Pulmonary artery endothelial cell (primary cell): ENCODE measurements at places on chromosomes 11 and 22.

- no peak for DNase-seq
Observed at GRCh38 chr11:100705447-100705846, 18.4 kb downstream of the ARHGAP42 start.

GRCh38 chr11:6705905-6706535 lies 22.9 kb upstream of the MRPL17 start:
- DNase-seq: no peak

GRCh38 chr11:122494221-122494620 lies 161.3 kb upstream of the UBASH3B start:
- DNase-seq: no peak

DNA sequence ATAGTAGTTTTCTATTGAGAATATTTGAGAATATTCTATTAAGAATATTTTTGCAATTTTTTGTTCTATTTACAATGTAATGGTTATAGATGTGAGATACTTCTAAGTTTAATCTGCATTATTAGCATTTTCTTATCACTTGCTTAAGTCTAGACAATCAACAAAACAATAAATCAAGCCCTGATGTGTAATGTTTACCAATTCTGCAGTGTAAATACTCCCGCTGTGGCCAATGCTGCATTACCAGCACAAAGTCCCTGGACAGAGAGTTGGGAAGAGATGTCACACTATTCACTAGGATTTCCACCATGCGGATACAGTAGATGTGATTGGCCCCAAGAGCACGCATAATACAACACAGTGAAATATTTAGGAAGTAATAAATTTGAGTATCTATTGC lies 47.6 kb upstream of the GCAT start:
- DNase-seq: no peak

GRCh38 chr11:6632116-6633073 lies 13.2 kb upstream of the TPP1 start:
- DNase-seq: no peak

DNA sequence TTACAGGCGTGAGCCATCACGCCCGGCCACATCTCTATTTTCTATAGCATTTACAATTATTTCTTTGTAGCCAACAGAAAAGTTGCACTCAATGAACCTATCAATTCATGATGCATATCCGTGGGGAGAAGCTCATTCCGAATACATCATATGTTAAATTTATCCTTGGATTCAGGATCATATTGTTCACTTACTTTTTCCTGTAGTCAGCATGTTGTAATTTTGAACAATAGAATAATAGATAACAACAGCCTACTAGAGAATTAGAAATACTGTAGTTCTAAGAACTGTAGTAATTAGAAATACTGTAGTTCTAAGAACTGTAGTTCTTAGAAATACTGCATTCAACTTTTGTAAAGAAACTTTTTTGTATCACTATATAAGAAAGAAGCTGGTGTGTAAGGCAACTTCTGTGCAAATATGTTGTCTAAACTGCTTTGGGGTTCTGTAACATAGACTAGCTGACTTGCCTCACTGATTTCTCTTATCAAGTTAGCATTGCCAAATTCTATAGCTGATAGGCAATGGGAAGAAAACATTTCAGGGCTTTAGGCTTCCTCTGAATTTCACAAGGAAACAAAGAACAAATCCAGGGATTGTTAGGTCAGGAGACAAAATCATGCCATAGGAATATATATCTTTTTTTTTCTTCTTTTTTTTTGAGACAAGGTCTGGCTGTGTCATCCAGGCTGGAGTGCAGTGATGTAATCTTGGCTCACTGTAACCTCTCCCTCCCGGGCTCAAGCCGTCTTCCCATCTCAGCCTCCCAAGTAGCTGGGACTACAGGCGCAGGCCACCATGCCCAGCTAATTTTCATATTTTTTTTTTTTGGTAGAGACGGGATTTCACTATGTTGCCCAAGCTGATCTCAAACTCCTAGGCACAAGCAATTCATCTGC lies 91.9 kb downstream of the CSTPP1 start:
- no peak for DNase-seq

- DNase-seq: no peak
Observed at GRCh38 chr22:48224332-48224731, 1461.9 kb downstream of the TBC1D22A start.

GRCh38 chr11:118217575-118217974 lies 7.2 kb downstream of the JAML start:
- DNase-seq: no peak

DNA sequence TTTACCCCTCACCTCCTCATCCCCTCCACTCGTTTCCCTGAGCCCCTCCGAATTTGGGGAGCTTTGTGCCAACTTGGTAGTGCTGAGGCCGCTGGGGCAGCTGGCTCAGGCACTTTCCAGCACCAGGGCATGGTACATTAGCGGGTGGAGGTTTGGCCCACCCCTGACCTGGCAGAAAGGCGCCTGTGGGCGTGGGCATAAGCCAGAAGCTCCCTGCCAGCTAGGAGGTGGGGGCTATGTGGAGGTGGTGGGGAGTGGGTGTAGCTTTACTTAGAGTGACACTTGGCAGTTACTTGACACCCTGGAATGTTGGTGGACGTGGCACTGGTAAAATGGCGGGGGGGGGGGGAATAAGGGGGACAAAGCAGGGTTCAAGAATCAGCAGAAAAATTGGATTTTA lies 10.3 kb upstream of the IGF2 start:
- no peak for DNase-seq

DNA sequence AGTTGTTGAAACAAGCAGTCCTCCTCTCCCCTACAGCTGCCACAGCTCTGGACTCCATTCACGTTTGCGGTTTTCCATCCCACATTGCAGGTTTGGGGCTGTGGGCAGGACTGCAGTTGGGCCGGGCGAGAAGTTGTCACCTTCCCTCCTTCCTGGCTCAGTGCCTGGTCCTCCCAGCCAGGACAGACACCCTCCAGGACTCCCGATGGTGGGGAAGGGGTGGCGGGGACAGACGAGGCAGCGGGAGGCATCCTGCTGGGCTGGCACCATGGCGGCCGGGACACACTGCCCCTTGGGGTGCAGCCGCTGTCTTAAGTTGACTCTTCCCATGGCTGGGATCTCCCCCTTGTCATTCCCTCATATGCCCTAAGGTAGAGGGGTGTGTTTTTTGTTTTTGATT lies 615.2 kb downstream of the BRD1 start:
- DNase-seq: no peak

DNA sequence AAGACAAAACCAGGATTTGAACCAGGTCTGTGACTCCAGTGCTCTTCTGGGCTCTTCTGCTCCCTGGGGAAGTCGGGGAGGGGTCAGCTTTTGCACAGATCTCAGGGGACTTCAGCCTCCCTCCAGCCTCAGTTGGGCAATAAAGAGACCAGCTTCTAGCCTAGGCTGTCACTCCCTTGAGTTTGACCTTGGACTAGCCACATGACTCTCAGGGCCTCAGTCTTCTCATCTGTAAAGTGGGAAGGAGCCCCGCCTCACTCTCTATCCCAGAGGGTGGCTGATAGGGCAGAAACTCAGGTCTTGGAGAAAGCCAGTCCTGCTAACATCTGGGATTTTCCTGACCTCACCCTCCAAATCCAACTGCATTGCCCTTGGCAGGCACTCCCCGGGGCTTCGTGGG lies 38.7 kb downstream of the ELFN2 start:
- no peak for DNase-seq

DNA sequence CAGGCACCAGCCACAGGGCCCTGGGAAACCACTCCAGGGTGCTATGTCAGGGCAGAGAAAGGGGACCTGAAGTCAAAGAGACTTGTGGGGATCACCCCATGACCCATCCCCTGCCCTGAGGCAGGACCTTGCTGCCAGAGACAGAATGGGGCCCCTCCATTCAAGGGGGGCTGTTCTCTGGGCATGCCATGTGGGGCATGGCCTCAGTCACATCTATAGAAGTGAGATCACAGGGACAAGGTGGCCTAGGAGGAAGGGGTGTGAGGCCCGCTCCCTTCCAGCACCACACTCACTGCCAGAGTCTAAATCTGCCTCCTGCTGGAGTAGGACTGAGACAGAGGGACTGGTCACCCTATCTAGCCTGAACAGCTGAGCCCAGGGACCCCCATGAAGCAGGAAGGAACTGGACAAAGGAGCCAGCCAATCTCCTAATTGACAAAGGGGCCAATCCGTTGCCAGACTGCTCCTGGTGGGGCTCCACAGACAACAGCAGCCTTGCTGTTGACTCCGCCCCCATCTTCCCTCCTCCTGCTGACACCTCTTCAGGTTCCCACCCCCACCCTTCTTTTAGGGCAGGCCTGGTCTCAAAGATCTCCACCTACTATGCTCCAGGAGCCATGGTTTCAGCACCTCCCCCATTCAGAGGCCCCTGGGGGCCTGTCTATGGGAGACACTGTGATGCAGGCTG lies 26.0 kb downstream of the NEAT1 start:
- DNase-seq: no peak

DNA sequence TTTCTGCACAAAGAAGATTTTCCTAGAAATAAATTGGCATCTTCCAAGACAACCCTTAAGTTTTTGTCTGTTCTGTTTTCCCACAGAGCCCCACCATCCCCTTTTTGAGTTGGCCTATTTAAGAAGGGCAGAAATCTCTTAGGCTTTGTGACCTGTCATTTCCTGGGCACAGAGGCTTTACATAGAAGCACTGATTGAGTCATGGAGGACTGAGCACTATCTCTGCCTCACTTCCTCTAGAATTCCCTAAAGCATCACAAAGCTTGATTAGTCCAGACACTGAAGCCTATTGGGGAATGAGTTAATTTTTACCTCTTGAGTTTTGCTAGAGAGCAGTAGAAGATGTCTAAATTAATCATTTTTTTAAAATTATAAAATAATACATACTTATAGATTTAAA lies 25.4 kb downstream of the TRIM44 start:
- DNase-seq: peak; percentile 11

DNA sequence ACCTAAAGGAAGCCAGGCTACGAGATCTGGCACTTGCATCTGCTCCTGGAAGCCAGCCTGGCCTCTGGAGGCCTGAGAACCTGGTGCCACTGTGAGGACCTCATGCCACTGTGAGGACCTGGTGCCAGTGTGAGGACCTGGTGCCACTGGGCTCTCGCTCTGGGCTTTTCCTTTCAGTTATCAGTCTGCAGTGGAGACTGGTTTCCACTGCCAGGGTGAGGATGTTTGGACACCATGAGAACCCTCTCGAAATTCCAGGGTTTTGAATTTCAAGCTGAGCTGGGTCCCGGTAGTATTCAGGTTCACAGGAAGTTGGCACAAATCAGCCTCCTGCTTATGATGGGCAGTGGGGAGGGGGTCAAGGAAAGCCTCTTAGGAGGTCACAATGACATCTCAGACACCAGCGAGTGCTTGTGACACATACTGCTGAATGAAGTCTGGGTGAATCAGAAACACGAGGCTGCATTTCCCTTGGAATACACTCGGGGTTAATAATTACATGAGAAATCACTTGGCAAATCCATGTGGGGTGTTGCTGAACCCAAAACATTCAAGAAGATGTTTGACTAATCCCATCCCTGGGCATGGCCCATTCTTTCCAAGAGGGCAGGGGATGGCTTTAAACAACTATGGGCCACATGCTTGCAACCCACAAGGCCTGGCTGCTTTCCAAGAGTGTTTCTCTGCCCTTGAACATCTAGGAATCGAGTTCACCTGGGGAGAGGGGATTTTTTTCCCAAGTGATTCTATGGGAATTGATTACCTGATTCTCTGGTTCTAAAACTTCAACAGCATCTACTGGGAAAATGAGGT lies 60.2 kb downstream of the LINC01488 start:
- DNase-seq: no peak

DNA sequence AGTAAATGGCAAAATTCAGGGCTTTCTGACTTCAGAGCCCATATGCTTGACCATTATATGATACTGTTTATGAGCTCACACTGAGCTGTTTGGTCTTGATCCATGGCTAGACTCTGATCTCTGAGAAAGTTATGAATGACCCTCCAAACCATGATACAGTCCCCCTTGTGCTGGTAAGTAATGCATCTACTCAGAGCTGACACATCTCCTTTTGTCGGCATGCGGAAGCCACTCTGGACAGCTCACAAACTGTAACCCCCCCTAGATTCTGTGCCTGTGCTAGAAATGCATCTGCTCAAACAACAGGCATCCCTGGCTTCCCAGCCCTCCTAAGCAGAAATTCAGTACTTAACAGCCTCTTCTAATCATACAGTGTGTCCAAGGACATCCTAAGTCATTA lies 150.8 kb upstream of the RAG2 start:
- no peak for DNase-seq

DNA sequence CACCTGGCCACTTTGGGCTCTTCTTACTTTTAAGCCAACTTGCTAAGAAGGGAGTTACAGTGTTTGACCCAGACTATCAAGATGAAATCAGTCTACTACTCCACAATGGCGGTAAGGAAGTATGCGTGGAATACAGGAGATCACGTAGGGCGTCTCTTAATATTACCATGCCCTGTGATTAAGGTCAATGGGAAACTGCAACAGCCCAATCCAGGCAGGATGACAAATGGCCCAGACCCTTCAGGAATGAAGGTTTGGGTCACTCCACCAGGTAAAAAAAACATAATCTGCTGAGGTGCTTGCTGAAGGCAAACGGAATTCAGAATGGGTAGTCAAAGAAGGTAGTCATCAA lies 1.0 kb upstream of the YPEL4 start:
- DNase-seq: no peak

DNA sequence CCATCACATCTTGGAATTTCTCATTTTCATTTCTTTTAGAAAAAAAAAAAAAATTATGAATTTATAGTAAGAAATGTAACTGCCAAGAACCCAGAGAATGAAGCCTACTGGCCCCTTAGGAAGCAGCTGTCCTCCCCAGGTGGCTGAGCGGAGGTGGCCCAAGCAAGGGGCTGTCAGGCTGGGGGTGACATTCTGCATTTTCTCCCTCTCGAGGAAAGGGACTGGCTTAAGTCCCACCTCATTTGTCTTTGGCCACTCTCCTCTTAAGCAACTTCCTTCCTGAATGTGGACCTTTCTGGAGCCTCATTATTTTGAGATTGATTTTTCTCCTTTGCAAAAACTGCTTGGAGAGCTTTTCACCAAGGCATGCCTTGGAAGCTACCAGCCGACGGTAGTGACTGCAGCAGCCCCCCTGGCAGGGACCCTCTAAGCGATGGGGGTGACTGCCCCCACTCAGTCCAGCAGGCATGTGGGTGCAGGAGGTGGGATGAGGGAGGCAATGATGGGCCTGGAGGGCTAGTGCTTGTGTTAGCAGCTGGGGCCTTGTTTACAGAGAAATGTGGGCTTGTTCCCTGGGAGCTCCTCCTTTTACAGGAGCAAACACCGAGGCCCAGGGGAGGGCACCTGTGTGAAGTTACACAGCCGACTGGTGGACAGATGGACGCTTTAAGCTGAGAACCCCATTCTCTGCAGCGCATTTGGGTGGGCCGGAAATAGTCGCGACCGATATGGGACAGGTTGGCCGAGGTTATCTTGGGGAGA lies 111.7 kb downstream of the MORC2 start:
- no peak for DNase-seq

- DNase-seq: no peak
Observed at GRCh38 chr11:44004452-44005062, 43.2 kb upstream of the ACCSL start.

- no peak for DNase-seq
Observed at GRCh38 chr22:25370322-25370721, 150.9 kb downstream of the CRYBB2 start.

DNA sequence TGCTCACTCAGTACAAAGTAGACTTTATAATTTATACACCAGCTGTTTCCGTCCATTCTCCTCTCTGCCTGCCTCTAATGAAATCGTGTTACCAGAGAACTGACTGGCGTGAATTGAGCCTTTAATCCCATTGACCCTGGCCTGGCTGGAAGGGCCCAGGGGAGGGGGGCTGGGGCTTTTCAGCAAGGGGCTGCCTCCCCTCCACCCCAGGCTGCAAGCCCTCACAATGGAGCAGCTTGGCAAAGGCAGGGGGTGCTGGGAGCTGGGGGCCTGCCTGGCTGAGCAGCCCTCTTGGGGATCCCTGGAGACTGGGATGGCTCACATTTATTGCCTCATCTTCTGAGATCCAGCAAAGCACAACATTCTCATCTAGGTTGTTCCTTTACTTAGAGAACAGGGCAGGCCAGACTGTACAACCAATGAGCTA lies 25.8 kb upstream of the LMO1 start:
- DNase-seq: no peak
